PC-3 (cell line): ENCODE measurements at places on chromosomes 4 and X.
A peak's percentile ranks its signal among the peaks of the same experiment; 100 is the strongest.

- DNase-seq, result no peak
Measured at GRCh38 chr4:138959097-138959815, 56.3 kb upstream of the NOCT start.

DNA sequence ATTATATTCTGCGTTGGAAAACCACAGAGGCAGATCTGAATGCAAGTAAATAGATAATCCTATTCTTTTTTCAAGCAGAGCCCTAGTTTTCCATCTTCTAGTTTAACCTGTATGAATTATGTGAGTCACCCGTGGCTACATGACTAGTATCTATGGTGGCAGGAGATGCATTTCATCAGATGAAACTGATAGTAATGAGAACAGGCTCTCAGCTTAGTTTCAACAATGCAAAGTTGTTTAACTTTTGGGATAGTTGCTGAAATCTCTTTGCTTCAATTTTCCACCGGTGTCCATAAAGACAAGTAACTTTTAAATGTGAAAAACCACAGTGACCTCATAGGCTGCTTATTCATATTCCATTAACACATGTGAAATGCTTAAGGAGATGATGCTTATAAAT lies 1317.4 kb upstream of the TENM3 start:
- DNase-seq, result peak; percentile 65

GRCh38 chrX:10233173-10233572 lies 76.4 kb downstream of the CLCN4 start:
- no peak for DNase-seq

- no peak for DNase-seq
Measured at GRCh38 chrX:69319376-69319775, 154.1 kb upstream of the PJA1 start.

DNA sequence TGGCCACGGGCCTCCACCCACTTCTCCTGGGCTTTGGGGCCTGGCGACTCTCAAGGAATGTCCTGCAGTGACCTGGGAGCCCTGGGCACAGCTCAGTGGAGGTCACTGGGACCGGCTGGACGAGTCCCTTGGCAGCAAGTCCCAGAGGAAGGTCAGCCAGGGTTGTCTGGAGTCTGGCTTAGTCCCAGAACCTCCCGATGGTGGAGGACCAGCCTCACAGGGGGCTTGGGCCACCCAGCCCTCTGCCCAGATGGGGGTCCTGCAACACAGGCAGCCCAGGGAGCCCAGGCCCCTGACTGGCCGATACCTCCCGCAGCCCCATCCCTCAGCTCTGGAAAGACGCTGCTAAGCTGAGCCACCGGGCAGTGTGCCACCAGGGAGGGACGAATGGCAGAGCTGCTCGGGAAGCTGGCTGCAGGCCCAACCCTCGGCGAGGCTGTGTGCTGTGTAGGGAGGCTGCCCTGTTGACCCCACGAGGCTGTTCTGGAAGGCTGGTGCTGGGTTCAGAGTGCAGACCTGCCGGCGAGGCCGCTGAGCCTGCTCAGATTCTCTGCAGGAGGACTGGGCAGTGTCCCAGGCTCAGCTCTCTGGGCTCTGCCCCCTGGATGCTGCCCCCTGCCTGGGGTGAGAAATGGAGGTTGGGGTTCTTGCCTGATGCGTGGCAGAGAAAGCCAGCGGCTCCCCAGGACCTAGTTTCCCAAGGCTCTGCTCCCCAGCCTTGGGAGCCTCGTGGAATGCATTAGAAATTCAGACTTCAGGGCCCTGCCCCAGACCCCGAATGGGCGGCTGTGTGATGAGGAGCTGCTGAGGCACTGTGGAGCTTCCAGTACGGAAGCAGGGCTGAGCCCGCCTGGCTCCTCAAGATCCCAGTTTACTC lies 61.7 kb downstream of the ADRA2C start:
- peak; percentile 25 for DNase-seq

GRCh38 chr4:127293496-127293895 lies 339.3 kb upstream of the INTU start:
- DNase-seq, result no peak
